Kidney epithelial cell (primary cell): ENCODE measurements at places on chromosomes 3 and 15. TPM values are rescaled to one million over a fixed set of nuclear protein-coding genes. Genes with fewer than 3 reads are reported as not detected.

Gene IL5RA
- not detected in 2 replicates for total RNA-seq

Gene TGM4
- not detected in 2 replicates for total RNA-seq

Gene NR2E3
- total RNA-seq = not detected in 2 replicates

Gene HGD
- 0.88 and 1.2 TPM in 2 replicates for total RNA-seq

Gene SKIL
- total RNA-seq = 108 and 117 TPM in 2 replicates

Gene TMEM266
- 0.21 and 0.27 TPM in 2 replicates for total RNA-seq

Gene DUOXA2
- total RNA-seq = not detected in 2 replicates
